Epithelial cell of proximal tubule (primary cell): ENCODE measurements at places on chromosomes 13 and 19.

DNA sequence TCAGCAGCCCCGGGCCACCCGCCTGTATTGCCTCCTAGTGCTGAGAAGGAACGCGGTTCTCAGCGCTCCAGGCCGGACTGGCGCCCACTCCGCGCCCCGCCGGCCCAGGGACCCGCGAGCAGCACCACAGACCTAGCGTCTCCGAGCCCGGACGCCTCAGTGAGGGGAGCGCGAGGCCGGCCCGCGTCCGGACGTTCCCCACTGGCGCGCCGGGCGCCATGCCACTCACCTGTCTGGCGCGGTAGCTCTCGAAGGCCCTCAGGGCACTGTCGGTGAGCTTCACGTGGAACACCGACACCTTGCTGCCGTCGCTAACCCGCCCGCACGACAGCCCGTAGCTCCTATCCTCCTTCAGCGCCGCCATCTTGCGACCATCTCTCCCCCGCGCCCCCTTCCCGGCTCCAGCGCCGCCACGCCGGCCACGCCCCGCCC, at the start of gene ELL:
ELL (minus strand) TSS at position 379 of the 432 bp plus-strand sequence; CDS start at position 364, 15 bp downstream.
- DNase-seq, result no peak

DNA sequence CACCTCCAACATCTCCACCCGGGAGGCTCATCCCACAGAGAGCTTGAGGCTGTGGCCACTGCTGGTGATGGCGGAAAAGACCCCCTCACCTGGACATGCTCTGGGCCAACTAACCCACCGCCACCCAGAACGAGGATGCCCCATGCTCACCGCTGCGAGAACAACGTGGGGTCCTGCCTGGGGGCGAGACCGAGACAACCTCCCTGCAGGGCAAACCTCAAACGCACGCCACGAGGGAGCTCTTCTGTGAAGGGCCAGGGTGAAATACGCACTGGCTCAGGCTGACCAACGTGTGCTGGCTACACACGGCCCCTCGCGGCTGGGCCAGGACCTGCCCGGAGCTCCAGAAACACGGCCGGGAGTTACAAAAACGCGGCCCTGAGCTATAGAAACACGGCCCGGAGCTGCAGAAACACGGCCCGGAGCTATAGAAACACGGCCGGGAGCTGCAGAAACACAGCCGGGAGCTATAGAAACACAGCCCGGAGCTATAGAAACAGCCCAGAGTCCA, 19.0 kb upstream of the PLPP2 start:
- no peak for DNase-seq

DNA sequence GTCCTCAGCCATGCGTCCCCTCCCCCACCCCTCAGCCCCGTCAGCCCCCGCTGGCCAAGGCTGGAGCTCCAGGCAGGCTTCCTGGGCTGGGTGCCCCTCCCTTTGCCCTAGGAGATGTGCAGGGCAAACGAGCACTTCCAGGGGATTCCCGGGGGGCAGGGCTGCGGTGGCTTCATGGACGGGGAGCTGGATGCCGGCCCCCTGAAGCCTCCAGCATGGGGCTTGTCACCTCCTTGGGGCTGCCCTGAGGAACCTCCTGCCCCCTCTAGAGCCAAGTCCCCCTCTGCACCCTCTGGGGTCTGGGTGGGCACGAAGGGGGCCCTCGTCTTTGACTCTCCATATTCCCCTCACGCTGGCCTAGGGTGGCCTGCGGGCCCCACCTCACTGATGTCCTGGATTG, 25.4 kb upstream of the SLC7A10 start:
- DNase-seq, result no peak

GRCh38 chr13:46490129-46490528, 62.8 kb upstream of the LRCH1 start:
- no peak for DNase-seq

DNA sequence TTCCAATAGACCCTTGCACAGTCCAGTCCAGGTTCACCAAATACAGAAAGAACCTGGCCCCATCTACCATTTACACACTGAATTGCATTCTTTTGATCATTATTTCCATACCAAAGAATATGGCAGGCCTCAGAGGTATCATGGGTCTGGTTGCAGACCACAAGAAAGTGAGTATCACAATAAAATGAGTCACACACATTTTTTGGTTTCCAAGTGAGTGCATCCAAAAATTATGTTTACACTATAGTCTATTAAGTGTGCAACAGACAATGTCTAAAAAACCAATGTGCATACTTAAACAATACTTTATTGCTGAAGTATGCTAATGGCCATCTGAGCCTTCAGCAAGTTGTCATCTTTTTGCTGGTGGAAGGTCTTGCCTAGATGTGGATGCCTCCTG, 105.3 kb downstream of the SPACA7 start:
- no peak for DNase-seq

GRCh38 chr13:32988608-32989289, 27.5 kb upstream of the KL start:
- DNase-seq, result no peak

GRCh38 chr13:43303033-43303729, 279.8 kb downstream of the DNAJC15 start:
- no peak for DNase-seq
